NCI-H82 (cell line): ENCODE measurements at places on chromosomes 3 and 15.

DNA sequence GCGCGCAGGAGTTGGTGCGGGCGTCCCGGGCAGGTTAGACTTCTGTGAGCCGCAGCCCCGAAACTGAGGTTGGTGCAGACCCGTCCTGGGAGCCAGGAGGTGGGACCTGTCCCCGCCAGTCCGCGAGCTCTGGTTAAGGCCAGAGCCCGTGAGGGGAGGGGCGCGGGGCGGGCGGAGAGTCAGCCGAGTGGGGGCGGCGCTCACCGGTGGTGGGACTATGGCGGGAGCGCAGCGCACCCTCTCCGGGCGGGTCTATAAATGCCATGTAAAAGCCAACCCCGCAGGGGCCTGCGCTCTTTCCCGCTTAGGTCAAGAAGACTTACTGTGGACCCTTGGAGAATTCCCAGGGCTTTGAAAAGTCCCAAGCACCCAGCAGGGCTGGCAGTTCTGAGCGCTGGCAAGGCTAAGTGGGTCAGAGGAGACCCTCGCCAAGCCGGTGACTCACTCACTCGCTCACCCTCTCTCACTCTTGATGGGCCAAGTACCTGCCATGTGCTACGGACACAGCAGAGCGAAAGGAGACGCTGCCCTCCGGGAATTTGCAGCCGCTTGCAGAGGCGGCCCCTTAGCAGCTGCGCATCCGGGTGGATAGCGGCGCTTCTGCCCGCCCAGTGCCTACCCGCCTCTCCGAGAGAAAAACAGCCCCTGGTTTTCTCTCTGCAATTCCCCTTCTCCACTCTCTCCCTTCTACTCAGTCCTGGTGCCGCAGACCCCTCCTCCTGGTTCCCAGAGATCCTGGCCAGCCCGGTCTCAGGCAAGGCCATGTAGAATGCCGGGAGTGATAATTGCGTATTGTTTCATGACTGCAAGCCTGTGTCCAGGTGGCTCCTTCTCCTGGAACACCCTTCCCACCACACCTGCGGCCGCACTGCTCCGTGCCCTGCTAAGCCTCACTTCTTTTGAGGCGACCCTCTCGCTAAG lies at the start of gene ALDH1L1:
Gene ALDH1L1 (minus strand): TSS at position 110 of the 921 bp plus-strand sequence. CDS start 19,607 bp downstream, outside the sequence.
- peak; percentile 56 for DNase-seq

DNA sequence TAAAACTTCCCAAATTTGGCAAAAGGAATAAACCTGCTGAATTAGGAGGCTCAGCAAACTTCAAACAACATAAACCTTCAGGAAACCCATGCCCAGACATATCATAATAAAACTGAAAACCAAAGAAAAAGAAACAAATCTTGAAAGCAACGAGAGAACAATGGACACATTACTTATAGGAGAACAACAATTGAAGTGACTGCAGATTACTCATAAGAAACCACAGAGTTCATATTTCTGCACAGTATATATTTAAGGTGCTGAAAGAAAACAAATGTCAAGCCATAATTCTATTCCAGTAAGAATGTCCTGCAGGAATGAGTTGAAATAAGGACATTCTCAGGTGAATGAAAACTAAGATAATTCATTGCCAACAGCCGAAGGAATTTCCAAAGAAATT lies 80.8 kb upstream of the PROK2 start:
- no peak for DNase-seq

DNA sequence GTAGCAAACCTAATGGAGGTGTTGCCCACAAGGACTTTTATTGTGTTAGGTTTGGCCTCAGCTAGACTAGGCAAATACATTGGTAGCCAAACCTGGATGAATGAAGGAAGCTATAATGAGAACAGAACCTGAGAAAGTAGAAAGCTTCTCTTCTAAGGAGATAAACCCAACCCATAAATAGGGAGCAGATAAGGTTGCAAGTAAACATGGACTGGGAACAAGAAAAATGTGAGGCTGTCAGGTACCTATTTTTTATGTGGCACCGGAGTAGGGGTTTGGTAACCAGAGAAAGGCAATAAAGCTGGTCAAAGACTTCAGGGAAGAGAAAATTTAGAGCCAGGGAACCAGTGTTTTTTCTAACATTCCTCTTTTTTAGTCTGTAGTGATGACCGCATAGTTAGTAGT lies 25.0 kb downstream of the ZNF654 start:
- DNase-seq = no peak

DNA sequence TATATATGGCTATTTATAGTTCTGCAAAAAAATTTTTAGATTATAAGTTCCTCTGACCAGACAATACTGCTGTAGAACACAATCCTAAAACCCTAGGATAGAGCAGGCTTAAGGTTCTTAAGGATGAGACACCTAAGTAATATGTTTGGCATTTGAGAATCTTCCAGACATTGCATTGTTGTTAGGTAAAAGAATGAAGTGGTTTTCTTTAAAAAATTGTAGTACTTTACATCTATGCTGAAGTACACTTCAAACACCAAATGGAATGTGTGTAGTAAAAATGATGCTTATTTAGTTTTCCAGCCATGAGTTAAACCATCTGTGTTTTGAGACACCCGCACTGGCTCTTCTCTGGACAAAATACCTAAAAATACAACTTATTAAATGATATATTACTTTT lies 857.7 kb downstream of the OTOL1 start:
- DNase-seq = no peak

DNA sequence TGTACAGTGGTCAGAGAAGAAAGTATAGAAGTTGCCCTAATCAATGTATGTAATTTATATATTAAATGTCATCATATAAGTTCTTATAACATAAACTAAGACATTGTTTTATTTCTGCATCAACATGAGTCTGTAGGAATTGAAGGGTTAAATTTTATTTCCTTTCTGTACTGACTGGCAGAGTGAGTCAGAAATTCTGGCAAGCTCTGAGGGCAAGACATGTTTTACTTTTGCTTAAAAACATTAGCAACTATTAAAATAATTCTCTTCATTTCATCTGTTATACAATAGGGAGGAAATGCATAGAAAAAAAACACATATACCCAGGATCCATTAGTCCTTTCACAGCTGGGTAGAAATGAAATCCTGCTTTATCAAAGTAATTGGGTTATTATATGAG lies 171.4 kb upstream of the ALCAM start:
- DNase-seq = no peak

GRCh38 chr3:195030791-195031321 lies 240.1 kb downstream of the XXYLT1 start:
- DNase-seq = no peak

GRCh38 chr3:135007607-135008006 lies 212.5 kb downstream of the EPHB1 start:
- DNase-seq = no peak

GRCh38 chr3:157763644-157764043 lies 260.4 kb upstream of the VEPH1 start:
- DNase-seq = no peak

- DNase-seq = no peak
Measured at GRCh38 chr15:41893422-41894250, at the start of gene SPTBN5. SPTBN5 (minus strand) TSS chr15:41894053; CDS start chr15:41893497, 556 bp downstream.

DNA sequence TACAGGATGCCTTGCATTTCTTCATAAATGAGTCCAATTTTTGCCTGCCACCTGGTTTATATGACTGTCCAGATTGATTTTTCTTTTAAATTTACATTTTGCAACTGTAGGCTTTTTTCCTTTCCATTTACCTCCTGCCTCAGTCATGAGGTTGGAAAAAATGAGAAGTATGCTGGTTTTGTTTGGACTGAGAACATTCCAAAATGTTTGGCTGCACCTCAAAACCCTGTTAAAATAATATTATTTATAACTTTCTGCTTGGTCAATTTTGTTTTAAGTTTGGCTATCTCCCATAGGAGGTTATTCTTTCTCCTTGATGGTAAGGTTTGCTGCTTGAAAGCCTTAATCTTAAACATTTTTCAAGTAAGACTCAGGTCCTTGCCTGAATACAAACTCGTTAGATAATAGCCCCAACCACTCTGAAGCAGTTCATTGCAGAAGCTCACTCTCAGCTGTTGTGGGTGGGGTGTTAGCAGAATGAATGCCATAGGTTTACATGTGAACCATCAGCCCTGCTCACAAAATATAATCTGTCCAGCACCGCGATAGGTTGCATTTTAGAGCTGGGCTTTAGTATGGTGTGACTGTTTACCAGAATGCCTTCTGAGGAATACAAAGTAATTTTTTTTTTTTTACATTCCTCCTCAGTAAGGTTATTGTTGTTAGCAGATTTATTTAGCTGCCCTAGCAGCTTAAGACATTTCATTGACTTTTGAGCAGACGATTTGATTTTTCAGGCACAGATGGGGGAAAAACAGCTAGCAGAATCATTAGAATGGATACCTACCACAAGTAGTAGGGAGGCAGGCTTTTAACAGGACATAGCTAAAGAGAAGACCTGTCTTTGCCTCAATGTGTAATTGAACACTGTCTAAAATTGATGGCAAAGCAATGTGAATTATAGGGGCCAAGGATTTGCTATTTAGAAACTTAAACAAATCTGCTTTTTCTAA lies 630.8 kb upstream of the KCNMB2 start:
- peak; percentile 26 for DNase-seq

DNA sequence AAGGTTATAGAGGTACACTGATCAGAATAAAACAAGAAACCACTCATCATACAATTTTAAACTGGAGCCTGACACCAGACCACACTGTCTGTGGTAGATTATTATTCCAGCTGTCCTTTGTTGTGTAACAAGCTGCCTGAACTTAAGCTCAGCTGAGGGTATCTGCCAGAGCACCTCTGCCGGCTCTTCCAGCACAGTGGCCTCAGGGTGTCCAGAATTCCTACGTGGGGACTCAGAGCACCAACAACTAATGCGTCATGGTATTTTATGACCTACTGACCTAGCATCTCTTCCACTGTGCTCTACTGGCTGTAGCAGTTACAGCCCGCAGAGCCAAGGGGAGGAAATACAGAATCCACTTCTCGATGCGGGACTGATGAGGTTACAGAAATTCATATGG lies 15.6 kb upstream of the RAF1 start:
- DNase-seq = peak; percentile 15

DNA sequence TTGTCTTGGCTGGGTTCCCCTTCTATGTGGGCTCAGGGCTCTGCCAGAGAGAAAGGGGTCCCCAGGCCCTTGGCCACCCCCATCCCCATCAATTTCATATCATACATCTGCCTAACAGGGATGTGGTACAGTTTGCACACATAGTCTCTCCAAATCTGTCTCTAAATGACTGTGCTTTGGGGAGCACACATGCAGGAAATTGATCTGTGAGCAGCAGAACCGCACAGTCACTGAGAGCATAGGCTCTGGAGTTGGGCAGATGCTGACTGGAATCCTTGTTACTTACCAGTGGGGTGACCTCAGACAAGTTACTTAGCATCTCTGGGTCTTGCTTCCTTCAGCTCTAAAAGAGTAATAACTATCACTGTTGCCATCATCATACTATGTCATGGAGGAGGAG lies 273.9 kb downstream of the ABHD5 start:
- no peak for DNase-seq

GRCh38 chr3:153855772-153856171 lies 265.4 kb upstream of the ARHGEF26 start:
- no peak for DNase-seq

- peak; percentile 24 for DNase-seq
Measured at GRCh38 chr15:64634027-64634426, 141.4 kb downstream of the RBPMS2 start.

DNA sequence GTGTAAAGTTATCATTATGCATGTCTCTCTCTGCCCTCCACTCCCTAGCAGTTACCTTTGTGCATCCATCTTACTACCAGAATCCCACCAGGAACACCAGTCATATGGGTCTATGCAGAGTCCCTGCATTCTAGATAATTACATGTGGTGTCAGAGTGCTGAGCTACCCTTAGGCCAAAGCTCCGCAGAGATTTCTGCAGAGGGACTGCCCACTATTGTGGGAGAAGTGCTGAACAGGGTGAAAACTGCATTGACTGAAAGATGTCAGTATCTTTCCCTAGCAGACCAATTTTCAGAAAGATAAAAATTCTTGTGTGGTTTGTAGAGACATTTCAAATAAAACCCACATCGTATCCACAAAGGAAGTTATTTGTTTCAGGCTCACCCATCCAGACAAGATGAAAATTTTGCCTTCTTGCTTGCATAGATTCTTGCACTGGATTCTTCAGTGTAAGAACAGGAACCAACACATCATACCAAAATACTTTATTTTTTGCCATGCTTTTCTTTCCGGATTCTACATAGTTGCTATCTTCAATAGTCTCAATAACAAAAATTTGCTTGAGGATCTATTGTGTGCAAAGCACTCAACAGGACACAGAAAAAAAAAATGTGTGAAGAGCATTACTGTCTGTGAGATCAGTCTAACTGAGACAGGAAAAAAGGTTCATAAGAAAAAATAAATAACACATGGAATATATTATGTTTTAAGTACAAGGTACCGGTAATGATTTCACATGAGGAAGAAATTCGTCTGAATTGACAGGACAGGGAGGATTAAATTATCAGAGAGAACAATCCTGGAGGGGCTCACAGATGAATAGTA lies 32.0 kb upstream of the CCDC80 start:
- DNase-seq = no peak

- DNase-seq = no peak
Measured at GRCh38 chr15:42121682-42122081, 27.3 kb upstream of the PLA2G4D start.

DNA sequence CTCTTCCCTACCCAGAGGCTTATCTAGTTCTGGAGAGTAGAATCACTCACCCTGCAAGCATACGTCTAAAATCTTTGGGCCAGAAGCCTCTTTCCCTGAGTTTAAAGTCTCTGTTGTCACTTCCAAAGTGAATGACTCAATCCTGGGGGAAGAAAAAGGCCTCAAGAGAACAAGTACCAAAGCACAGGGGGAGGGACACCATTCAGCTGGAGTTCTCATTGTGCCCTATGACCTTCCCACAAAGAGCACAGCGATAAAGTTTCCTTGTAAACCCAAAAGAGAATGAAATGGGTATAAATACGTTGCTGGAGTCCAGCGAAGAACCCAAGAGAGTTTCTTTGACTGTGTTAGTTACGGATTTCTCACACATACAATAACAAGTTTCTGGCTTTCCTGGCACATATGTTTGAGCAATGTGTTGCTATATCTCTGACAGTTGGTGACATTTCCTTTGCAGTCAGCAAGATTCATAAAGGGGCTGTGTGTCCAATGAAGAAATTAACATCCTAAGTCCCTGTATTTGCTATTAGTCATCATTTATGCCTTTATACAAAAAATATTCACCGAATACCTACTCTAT lies 107.3 kb upstream of the PTPRG start:
- DNase-seq = no peak

DNA sequence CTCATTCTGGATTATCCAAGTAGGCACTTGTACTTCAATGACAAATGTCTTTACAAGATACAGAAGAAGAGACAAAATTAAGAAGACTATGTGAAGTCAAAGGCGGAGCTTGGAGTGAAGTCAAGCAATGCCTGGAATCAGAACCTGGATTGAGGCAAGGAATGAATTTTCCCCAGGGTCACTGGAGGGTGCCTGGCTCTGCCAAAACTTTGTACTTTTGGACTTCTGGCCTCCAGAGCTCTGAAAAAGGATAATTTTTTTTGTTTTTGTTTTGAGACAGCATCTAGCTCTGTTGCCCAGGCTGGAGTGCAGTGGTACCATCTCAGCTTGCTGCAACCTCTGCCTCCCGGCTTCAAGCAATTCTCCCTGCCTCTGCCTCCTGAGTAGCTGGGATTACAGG lies 119.3 kb upstream of the AGBL1 start:
- DNase-seq = no peak

GRCh38 chr3:46729038-46729437 lies 11.4 kb upstream of the PRSS50 start:
- DNase-seq = no peak
